ENCODE measurements at places on chromosomes 2 and 18. TPM values are rescaled to one million over a fixed set of nuclear protein-coding genes. Genes with fewer than 3 reads are reported as not detected.

Gene RAX
- total RNA-seq: not detected

Gene CCBE1
- total RNA-seq: 0.85 TPM

Gene RASGRP3
- total RNA-seq: 8.7 TPM

Gene LBX2
- not detected for total RNA-seq

GRCh38 chr2:212905640-212906201, 245.7 kb downstream of the IKZF2 start:
- DNase-seq: no peak

- DNase-seq: no peak
Measured at GRCh38 chr2:113977660-113978523, 88.0 kb downstream of the ACTR3 start.

GRCh38 chr2:72271276-72271614, 123.6 kb upstream of the CYP26B1 start:
- DNase-seq: no peak

- no peak for DNase-seq
Measured at GRCh38 chr2:73897240-73897583, 4.4 kb downstream of the ACTG2 start.

GRCh38 chr2:67281101-67281500, 116.0 kb upstream of the ETAA1 start:
- no peak for DNase-seq

DNA sequence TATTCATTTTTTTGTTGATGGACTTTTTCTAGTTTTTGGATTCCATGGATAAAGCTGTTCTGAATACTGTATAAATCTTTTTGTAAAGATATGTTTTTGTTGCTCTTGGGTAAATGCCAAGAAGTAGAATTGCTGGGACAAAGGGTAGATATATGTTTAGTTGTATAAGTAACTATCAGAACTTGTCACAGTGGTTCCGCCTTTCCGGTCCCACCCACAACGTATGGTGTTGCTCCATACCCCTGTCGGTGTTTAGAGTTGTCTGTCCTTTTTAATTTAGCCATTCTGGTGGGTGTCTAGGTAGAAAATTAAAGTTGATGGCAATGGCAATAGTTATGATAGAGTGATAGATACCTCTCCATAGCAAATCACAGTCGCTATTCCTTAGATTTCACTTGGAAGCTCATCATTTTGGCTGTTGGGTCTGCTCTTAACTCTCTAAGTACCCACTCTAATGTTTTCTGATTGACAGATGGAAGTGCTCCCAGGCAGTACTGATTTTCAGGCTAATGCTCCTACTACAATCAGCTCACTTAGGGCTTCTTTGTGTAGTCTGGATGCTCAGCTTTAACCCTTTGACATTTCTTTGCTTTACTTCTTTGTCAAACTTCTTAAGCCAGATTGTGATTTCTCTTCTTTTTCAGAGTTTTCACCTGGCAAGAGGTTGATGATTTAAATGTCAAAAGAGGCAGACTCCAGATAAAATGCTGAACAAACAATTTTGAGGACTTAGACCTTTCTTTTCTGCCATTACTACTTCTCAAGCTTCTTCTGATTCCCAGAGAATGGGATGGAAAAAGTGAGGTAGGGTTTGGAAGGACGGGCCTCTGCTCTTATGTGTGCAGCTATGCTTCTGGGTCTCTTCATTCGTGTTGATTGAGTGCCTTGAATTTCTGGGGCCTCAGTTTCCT, 156.4 kb downstream of the AQP4 start:
- DNase-seq: no peak
